Progenitor cell of endocrine pancreas (in vitro differentiated cells): ENCODE measurements at places on chromosomes 2 and 18.

- no peak for DNase-seq
Measured at GRCh38 chr2:1784087-1784486, 39.8 kb upstream of the PXDN start.

- DNase-seq = peak; percentile 91
Measured at GRCh38 chr2:121649596-121650314, 493 bp upstream of the CLASP1 start.

DNA sequence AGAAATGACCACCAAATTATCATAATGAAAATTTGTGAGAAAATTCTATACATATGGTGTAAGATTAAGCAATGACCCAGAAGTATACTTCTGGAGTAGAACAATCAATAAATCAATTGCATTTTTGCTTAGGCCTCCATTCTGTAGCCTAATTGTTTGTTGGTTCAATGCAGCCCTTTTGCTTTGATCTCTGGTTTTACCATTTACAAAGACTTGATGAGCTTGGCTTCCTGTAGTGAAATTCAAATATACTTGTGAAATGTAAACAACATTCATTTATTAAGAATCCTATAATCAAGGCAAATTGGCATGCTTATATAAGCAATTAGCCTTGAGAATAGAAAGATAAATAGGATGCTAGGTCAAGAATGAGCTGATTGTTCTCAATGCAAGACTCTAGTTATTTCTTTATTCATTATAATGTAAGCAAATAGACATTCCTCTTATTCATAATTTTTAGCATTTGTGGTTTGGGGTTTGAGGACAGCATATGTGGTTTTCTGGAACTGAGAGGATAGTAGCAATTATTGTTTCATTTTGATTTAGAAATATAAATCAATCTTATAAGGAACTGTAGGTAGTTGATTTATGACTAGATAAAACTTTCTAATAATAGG lies 9.7 kb downstream of the FMNL2 start:
- no peak for DNase-seq

DNA sequence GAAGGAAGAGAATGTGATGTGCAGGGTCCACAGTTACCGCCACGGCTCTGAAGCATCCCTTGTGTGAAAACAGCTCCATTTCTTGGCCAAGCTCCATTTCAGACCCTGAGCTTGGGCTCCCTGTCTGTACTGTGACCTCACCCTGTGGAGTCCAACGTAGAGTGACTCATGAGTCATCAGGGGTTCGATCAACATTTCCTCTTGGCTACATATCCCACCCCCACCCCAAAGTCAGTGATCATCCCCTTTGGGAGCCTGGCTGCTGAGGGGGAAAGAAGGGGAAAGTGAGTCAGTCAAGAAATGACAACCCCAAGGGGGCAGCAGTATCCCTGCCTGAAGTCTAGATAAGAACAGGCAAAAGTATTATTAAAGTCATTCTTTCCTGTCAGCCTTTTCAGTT lies 62.2 kb downstream of the PAPOLG start:
- DNase-seq = no peak

- no peak for DNase-seq
Measured at GRCh38 chr2:119700866-119701265, 21.9 kb downstream of the TMEM177 start.
